ENCODE measurements at places on chromosomes 4 and X.

- no peak for DNase-seq
Measured at GRCh38 chrX:16239211-16239610, 71.9 kb downstream of the MAGEB17 start.

DNA sequence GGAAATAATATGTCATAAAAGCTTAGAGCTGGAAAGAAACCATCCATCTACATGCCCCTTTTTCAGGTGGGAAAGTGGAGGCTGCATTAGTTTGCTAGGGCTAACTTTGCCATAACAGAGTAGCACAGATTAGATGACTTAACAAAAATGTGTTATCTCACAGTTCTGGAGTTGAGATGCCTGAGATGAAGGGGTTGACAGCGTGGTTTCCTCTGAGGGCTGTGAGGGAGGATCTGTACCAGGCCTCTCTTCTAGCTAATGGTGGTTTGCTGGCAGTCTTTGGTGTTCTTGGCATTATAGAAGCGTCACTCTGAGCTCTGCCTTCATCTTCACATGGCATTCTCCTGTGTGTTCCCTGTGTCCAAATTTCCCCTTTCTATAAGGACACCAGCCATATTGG is 2.4 kb downstream of the CHRNA9 start:
- DNase-seq, result no peak

GRCh38 chr4:89434364-89434988 is 126.9 kb upstream of the GPRIN3 start:
- no peak for DNase-seq

DNA sequence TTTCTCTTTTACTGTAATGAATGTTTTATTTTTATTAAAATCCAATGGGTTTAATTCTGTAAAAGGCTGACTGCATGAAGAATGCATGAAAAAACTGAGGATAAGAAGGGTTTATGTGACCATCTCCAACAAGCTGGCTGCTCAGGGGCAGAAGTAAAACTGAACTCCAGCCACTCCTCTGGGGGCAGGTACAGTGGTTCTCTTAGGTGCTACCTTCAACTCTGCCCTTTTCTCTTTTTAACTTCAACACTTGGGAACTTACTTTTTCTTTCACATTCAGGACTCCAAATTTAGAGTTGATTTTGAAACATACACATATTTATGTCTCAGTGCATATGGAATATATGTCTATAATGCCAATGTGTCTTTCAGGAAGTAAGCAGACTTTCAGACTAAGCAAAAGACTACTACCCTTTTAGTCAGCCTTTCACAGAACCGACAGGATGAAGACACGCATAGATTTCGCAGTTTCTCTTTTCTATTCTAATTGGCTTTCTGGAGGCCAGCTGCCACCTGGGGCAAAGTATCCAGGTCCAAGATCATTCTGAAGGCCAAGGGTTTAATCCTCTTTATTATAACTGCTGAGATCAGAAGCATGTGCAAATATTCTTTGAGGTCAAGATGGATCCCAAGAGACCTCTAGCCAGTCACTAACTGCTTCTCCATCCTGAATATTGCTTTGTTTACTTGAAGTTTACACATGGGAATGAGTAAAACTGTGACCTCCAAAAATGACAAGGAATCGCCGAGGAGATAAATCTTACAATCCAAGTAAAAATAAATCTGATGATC is 30.7 kb downstream of the HS3ST1 start:
- no peak for DNase-seq

DNA sequence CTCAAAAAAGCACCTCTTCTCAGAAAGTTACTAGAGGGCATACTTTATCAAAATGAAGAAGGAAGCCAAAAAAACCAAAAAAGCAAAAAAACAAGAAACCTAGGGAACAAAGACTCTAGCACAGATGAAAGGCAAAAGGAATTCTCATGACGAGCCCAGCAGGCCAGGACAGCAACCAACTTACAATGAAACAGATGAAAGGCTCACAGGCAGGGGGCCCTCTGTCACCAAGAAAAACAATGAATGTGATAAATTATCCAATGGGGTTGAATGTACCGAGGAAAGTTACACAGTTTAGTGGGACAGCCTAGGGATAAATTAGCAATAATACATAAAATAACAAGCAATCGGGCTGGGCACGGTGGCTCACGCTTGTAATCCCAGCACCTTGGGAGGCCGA is 79.0 kb downstream of the GPR82 start:
- no peak for DNase-seq

DNA sequence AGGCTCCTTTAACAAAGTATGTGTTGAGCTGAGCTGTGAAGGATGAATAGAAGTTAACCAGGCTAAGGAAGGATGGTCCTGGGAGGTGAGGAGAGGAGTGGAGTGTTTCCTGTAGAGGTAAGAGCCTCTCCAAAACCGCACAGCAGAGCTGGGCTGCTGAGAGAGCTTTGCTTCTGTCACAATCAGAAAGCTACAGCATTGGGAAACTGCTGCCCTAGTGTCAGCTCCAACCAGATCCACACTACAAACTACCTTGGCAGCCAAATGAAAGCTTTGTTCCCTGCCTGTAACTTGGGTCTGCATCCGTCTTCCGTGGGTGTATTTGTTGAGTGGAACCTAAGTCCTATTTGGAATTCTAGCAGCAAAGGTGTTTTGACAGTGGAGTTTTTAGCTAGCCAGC is 91.8 kb downstream of the REPS2 start:
- DNase-seq, result no peak

- no peak for DNase-seq
Measured at GRCh38 chr4:7630568-7631287, 196.0 kb upstream of the PSAPL1 start.

GRCh38 chr4:2716236-2716635 is 39.9 kb downstream of the TNIP2 start:
- no peak for DNase-seq

DNA sequence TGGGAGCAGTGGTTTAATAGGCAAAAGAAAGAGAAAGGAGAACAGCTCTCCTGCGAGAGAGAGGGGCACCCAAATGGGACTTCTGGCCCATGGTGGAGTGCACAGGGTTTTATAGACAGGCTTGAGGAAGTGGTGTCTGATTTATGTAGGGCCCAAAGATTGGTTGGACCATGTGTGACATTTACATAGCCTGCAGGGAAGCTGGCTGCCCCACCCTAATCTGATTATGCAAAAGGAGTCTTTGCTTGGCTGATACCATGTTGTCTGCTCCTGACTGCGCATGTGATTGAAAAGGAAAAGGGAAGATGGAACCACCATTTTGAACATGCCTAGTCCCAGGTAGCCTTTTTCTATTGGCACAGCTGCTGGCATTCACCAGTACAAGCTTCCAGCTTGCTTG is 100.0 kb upstream of the DIPK2B start:
- DNase-seq, result no peak

GRCh38 chr4:190019023-190019858 is 7.8 kb downstream of the FRG2 start:
- DNase-seq, result no peak

GRCh38 chrX:19627081-19627480 is 111.8 kb upstream of the MAP3K15 start:
- no peak for DNase-seq

Measured in stimulated activated CD4-positive, alpha-beta T cell treated with anti-CD3 and anti-CD28 coated beads, Interleukin-2, amount 100 ng/mL, for 48 hours (primary cell).